Posterior cingulate gyrus (tissue), 11 donors: ENCODE measurements at places on chromosomes 2 and 18.

DNA sequence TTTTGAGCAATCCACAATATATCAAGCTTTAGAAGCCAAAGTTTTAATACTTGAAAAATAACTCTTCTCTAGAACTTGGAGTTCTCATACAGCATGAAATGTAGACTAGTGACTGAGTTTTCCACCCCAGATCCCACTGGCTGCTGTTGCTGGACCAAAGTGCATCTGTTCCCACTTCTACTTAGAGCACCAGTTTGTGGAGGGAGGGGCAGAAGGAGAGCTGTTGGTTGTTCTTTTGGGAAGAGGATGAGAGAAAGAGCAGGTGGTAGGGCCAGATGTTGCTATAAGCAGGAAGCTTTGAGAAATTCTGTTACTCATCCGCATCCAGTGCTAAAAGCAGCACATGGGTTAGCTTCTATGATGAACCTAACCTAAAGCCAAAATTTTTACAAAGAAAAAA, 59.0 kb downstream of the MBD2 start:
- DNase-seq = no peak

DNA sequence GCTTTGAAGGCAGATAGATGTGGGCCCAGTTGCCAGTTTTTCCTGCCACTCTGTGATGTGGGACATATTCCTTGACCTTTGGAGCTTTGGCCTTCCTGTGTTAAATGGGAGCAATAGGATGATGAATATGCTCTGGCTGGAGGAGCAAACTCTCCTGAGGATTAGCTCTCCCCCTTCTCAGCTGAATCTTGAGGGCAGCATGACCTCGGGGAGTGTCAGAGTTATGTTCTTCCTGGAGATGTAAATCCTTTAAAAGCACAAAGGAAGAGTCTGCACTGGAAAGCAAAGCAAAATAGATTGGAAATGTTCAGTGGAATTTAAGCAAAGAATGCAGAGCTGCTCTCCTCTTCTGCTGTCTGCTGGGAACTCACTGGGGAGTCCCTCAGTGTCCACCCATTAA, 160.1 kb downstream of the ALK start:
- no peak for DNase-seq

- DNase-seq = peak; percentile 67
Measured at GRCh38 chr2:133674433-133675331, 106.4 kb upstream of the NCKAP5 start.

DNA sequence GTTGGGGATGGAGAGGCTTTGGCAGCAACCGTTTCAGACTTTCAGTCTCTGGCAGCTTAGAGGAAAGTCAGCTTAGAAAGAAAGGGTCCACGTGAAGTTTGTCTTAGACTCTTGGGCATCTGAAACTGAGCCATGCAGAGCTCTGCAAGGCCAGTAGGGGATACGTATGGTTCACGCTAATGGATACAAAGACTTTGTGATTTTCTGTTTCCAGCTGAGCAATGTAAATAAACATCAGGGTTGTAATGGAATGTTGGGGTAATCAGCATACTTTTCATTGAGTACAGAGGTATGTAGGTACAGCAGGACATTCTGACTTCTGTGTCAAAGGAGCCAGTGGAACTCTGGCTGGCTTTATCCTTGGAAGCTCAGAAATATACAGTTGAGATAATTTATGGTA, 31.0 kb downstream of the RALB start:
- DNase-seq = no peak

DNA sequence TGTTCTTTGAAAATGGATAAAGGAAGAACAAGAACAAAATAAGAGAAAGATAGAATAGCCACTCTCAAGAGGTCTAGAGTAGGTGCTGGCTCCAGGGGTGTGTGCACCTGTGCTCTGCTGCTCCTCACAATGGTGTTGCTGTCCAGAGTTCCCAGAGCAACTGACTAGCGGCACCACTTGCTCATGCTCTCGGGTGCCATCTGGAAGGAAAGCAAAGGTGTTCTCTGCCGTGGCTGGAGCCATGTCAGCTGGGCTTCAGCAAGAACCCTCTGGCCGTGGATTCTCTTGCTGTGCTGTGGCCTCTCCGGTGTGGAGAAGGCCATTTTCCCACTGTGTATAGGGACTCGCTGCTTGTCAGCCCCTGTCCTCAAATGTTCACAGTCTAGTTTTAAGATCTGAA, 114.6 kb upstream of the TEX51 start:
- no peak for DNase-seq

GRCh38 chr2:224405412-224405811, 3.5 kb upstream of the FAM124B start:
- no peak for DNase-seq

DNA sequence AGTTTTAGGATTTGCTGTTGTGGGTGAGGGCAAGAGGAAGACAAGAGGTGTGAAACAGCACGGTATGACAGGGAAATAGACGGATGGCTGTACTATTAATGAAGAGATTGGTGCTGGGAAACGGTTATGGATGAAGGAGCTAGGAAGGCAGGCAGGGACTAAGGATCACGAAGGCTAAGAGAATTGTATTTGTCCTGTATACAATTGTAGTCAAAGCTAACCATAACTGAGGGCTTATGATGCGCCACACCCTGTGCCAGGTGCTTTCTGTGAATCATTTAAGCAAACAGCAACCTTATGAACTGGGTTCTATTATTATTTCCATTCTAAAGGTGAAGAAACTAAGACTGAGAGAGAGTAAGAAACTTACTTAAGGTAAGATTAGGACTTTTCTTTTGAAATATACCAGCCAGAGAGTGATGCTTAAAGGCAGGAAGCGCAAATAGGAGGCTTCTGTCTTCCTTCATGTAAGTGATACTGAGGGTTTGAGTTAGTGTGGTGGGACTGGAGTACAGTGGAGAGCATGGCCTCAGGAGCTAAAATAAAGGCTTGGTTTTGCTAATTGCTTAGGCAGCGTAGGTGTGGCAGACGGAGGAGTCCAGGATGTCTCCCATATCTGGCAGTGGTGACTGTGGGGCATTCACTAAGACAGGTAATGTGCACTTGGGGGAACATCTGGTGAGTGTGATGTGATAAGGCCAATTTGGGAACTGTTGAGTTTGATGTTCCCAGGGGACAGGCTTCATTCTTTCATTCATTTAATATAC, 85.8 kb downstream of the PLEKHM3 start:
- no peak for DNase-seq

GRCh38 chr2:172969609-172970008, 106.0 kb upstream of the MAP3K20 start:
- no peak for DNase-seq

GRCh38 chr2:53131416-53131815, 636.2 kb upstream of the CHAC2 start:
- no peak for DNase-seq

GRCh38 chr18:45413180-45413836, 202.0 kb upstream of the SLC14A2 start:
- no peak for DNase-seq

- DNase-seq = no peak
Measured at GRCh38 chr2:182404975-182405561, 21.8 kb downstream of the PDE1A start.

- DNase-seq = no peak
Measured at GRCh38 chr18:6751222-6751621, 21.7 kb downstream of the ARHGAP28 start.

DNA sequence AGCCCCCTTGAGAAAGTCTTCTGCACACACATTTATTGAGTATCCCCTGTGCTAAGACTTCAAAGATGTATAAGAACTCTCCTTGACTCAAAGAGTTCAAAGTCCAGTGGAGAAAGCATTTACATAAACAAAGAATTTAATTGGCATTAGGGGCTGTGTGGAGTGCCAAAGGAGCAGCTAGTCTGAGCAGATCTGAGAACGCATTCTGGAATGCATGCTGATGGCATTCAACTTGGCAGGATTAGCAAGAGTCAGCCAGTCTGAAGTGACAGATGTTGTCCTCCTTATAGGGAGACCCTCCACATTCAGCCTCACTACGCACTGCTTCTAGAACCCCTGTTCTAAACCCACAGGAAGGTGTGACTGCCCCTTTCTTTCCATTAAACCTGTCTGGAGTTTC, 191.5 kb downstream of the RAD51AP2 start:
- no peak for DNase-seq

- no peak for DNase-seq
Measured at GRCh38 chr2:191252699-191253098, 7.5 kb downstream of the MYO1B start.

- DNase-seq = no peak
Measured at GRCh38 chr2:21183726-21184125, 60.0 kb downstream of the TDRD15 start.

DNA sequence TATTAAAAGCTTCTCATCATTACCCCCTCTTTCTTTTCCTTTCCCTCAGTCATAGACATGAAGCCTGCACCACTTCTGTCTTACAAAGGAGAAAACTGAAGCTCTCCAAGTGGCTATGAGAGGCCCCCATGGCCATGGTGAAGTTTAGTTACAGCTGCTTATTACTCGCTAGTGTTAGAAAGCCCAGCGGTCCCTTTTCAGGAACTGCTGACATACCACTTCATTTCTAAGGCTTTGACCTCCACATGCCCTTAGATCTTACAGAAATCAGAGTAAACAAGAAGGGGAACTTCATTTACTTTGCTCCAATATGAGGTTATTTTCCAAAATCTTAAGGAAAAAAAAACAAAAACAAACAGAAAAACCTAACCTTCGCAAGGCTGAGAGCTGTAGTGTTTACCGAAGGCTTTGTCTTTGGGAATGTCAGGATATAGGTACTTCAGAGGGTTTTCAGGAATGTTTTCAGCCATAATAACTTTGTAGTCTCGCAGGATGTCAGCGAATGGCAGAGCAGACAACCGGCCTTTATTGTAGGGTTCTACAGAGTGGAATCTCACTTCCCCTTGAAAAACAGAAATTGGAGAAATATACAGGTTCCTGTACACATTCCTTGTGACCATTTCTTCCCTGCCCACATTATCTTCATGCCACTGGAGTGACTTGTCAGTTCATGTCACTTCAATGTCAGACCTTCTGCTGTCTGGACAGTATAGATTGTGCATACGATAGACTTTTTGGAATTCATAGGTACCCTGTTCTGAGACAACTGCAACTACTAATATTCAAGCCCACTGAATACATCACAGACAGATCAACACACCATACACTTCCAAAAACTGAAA, 18.8 kb upstream of the STAT1 start:
- no peak for DNase-seq

GRCh38 chr2:236597629-236598028, 28.0 kb downstream of the ACKR3 start:
- DNase-seq = no peak

- no peak for DNase-seq
Measured at GRCh38 chr2:84102274-84102673, 356.8 kb downstream of the SUCLG1 start.

DNA sequence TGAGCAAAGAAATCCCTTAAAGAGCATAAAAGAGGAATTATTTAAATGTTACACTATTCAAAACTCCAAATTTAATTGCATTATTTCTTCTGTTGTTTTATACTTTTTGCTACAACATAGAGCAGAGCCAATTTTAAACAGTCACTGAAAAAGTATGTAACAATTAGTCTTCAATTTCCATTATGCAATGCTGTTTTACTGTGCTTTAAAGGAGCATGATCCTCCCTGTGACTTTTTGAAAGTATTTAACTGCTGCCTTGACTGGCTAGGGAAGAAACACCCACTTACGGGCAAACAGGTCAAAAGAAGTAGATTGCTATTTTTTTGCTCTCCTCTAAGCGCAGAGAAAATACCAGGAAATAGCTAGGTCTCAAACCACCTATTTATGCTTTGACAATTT, 217.4 kb upstream of the GCFC2 start:
- DNase-seq = no peak

GRCh38 chr2:232942831-232943230, 70.2 kb downstream of the NGEF start:
- no peak for DNase-seq

DNA sequence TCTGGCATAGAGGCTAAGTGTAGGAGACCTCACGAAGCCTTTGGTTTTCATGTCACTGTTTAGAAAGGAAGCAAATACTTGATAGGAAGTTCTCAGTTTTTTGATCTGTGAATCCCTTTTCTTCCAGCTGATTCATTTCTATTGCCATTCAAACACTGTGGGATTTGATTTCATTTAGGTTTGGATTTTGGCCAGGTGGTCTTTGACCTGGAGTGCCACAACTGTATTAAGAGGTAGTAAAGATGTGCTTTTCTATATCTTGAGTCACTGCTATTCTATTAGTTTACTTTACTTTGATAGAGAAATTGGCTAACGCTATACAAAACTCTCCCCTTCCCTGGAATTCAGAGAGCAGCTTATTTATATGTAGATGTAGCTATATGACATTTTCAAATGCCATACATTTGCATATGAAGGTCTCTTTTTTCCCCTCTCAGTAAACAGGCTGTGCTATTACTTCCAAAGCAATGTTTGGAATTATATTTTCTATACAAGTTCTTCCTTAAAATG, 132.4 kb upstream of the CAVIN2 start:
- DNase-seq = no peak

- no peak for DNase-seq
Measured at GRCh38 chr2:203691149-203691548, 15.3 kb upstream of the CD28 start.
